Activated gamma-delta T cell treated with anti-CD3 and anti-CD28 coated beads, Interleukin-2, amount 50 U/mL, for 16 hours (primary cell): ENCODE measurements at places on chromosomes 12 and 14.

DNA sequence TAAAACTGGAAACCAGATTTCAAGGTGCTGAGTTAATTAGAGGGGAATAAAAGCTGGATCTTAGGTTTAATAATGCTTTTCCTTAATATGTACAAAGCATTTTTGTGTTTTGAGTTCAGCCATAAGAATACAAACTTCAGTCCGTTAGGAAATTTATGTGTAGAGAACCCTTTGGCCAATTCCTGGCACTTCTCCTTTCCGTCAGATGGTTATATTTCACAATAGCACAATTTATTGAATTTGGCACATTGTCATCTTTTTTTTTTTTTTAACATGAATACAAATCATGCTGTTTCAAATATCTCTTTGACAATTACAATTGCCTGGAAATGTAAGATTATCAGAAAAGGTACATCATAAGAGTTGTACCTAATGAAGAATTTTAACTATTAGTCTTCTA, 56.2 kb upstream of the DDHD1 start:
- DNase-seq, result no peak

DNA sequence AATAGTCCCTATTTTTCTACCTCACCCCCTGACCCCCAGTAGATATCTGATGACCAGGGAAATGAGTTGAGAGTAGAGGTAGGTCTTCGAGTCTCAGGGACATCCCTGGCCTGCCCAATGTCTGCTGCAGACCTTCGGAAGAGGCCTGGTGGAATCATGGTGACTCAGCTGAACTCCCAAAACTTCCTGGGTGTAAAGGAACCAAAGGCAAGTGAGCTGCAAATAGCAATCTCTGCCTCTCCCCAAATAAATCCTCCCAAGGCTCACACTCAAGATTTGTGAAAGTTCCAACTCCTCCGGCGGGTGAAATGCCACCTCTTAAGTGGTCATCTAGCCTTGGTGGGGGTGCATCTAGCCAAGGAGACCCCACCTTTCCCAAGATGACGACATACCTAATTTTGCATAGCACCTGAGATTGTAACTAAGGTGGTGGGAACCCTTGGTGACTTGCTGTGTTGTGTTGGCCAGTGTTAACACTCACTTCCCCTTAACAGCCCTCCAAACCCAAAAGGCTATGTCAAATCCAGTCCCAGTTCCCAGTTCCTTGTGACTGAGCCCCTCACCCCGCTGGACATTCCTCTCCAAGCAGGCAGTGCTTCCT, 6.3 kb downstream of the ZFP36L1 start:
- DNase-seq, result no peak

DNA sequence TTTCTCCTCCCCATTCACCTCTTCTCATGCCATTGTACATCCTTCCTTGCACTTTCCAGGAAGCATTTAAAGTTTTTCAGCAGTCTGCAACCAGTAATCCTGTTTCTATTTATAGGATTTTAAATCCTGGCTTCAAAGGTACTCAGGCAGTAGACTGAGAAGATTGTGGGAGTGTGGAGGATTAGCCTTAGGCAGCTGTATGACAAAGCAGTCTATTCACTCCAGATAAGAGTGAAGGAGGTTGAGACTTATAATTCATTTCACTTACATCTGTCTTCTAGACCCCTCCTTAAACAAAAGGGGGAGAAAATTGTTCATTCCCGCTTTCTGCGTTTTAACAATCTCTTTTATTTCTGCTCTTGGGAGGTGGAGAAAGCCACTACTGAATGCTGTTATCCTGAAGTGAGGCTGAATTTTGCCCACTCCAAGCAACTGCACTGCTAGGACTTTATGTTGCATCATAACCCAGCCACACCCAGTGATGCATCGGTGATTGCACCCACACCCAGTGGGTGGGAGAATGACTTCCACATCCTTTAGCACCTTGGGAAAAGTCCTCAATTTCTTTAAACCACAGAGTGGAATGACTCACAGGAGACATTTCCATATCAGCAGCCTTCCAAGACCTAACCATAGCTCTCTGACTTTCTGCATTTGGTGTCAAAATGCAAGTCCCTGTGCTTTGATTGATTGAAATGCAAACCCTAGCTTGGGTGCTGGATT, 382.5 kb upstream of the ATP2B1 start:
- DNase-seq, result no peak

GRCh38 chr14:68598089-68598488, 194.8 kb downstream of the ZFP36L1 start:
- no peak for DNase-seq

- DNase-seq, result no peak
These were observed 89.2 kb upstream of the TMEM263 start for GRCh38 chr12:106866426-106867080.
